Stimulated activated CD4-positive, alpha-beta T cell treated with anti-CD3 and anti-CD28 coated beads, Interleukin-2, amount 100 ng/mL, for 48 hours (primary cell): ENCODE measurements at places on chromosomes 3 and 15.

DNA sequence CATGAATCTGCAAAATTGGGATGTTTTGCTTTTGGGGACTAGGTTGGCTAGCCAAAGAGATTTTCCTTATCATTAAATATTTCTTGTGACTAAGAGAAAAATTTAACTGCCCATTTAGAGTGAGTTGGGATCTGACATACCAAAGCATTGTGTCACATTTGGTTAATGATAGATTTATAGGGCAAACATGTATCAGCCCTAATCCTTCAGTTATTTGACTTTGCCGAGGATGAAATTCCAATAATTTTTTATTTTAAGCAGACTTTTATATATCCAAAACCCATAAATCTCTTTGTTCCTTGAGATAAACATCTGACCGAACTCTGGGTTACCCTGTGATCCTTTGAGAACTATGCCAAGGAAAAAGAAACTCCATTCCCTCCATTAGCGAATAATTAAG is 218.9 kb downstream of the CDIN1 start:
- DNase-seq: no peak

DNA sequence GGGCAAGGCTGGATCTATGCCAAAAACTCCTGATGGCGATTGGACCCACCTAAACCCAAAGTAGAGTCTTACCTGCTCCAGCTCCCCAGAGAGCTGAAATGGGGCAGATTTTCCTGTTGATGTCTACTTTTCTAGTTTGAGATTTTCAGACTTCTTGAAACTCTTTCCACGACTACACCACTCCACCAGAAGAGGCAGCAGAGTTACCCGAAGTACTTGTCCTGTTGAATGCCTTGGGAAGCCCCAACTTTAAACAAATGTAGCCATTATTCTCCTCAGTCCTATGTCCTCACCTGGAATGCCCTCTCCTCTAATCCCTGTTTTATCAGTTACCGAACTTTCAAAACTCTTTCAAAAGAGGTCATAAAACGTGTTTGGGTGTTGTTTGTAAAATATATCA is 843.8 kb downstream of the VGLL3 start:
- no peak for DNase-seq

DNA sequence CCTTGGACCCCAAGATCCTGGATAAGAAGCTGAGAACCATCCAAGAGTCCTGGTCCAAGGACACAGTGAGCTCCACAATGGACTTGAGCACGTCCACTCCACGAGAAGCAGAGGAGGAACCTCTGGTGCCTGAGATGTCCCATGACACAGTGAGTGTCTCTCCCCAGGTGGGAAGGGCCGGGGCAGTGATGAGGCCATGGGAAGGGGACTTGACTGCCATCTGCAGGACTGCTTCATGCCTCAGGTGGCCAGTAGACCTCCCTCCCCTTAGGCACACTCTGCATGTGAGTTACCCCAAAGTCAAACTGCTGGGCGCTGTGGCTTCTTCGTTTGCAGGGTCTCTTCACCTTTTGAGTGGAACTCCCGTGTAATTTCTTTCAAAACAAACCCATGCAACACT is 59.7 kb downstream of the CCDC33 start:
- DNase-seq: no peak

GRCh38 chr3:155917781-155918180 is 47.3 kb downstream of the GMPS start:
- no peak for DNase-seq

DNA sequence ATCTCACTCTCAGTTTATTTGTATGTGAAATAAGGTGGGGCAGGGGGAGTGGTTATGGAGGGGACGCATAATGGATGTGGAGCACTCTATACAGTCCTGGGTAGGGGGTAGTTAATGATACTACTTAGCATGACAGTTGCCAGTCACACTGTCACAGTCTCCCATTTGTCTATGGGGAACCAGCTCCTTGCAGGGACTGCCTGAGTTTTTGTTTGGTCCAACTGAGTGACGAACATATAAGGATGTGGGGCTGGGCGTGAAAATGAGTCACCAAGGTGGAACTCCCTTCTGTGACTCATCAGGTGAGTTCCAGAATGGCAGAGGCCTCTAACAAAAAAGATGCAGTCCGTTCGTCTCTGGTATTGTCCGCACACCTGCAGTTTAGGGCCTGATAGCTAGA is 235.3 kb upstream of the ST8SIA2 start:
- peak; percentile 21 for DNase-seq

DNA sequence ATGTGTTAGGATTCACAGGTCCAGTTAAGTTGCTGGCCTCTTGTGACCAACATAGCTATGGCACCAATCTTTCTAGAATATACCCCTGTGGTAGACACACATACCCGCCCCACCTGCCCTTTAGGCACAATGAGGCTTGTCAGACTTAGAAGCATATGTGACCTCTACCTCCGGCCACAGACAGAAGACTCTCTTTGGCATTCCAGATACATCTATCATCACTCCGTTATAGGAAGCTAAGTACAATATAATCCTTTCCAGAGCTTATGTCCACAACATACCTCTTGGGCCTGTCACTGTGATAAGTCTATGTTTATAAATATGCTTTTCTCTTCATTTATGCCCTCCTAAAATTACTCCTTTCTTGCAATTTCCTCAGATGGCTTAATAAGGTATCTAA is 39.8 kb downstream of the CD47 start:
- no peak for DNase-seq

DNA sequence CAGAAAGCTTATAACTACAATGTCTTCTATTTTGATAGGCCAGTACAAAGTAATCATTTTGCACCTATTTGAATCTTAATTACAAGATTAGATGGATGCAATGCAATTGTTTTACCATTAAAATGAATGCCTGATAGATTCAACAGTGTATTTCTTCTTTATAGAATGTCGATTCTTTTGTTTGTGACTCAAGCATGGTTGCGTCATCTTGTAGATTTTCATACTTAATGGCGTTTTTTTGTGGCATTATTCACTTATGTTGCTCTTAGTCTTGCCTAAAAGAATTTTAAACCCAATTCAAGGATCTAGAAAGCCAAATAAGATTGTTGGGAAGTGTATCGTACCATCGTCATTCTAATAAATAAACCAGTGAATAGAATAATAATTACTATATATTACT is 21.4 kb downstream of the ZBTB38 start:
- no peak for DNase-seq

DNA sequence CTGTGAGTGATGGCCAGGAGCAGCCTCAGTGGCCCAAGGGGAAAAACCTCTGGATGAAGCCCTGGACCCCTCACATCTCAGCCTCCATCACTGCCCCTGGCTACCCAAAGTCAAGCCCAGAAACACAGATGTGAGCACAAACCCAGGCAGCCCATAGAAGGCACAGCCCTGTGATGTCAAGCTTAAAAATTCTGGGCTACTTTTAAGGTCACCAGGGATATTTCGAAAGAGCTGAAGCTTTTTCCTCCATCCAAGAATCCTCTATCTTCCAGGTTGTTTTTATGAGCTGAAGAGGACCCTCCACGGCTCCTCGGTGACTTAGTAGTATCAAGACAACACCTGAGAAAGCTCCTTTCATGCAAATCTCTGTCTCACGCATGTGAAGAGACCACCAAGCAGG is 11.5 kb downstream of the LIPC start:
- DNase-seq: no peak

GRCh38 chr3:12796171-12797123 is at the start of gene CAND2:
Gene CAND2 (plus strand): TSS chr3:12796680. CDS start chr3:12796721, 41 bp downstream.
- peak; percentile 12 for DNase-seq

- DNase-seq: no peak
Measured at GRCh38 chr3:126959921-126960603, 22.9 kb upstream of the PLXNA1 start.

GRCh38 chr15:52261498-52262242 is 33.9 kb downstream of the MYO5C start:
- DNase-seq: peak; percentile 53

GRCh38 chr3:38120693-38121450 is 16.1 kb downstream of the ACAA1 start:
- no peak for DNase-seq

DNA sequence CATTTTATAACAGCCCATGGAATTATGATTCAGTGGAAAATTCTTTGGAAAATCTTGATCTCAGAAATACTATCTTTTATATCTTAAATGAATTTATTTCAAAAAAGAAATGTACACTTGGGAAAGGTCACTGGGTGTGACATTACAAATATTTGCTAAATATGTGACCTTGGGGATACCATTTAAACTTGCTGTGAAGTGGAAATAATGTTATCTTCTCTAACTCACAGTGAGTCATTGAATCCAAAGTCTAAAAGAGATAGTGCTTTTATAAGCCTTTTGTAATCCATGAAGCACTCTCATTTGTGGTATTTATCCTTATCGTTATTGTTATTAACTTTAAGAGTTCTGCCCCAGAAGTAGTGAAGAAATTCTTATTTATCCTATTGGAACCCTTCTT is 289.8 kb upstream of the SEMA6D start:
- no peak for DNase-seq

GRCh38 chr3:44890852-44891251 is 16.4 kb downstream of the TGM4 start:
- DNase-seq: no peak

GRCh38 chr3:58082047-58082446 is 73.8 kb downstream of the FLNB start:
- DNase-seq: no peak

DNA sequence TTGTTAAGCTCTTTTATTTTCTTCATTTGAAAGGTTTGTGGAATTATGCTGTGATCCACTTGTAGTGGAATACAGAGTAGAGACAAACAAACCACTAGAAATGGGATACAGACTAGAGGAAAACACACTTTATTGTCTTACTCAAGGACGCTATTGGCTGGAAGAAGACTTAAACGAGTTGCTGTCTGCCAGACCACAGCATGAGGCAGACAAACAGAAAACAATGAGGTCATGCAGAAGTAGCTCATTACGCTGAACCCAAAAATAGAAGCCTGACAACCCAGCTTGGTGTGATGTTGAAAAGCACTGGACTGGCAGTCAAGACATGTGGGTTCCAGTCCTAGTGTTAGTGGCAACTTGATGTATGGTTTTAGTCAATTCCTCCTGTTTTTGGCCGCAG is 62.4 kb upstream of the P3H2 start:
- DNase-seq: no peak

GRCh38 chr3:75303741-75304140 is 360.4 kb upstream of the FRG2C start:
- no peak for DNase-seq

- DNase-seq: no peak
Measured at GRCh38 chr15:42387603-42388002, 28.3 kb downstream of the CAPN3 start.

- no peak for DNase-seq
Measured at GRCh38 chr15:78429477-78429876, 8.5 kb upstream of the IREB2 start.

GRCh38 chr3:100106094-100106493 is 8.2 kb downstream of the FILIP1L start:
- no peak for DNase-seq

DNA sequence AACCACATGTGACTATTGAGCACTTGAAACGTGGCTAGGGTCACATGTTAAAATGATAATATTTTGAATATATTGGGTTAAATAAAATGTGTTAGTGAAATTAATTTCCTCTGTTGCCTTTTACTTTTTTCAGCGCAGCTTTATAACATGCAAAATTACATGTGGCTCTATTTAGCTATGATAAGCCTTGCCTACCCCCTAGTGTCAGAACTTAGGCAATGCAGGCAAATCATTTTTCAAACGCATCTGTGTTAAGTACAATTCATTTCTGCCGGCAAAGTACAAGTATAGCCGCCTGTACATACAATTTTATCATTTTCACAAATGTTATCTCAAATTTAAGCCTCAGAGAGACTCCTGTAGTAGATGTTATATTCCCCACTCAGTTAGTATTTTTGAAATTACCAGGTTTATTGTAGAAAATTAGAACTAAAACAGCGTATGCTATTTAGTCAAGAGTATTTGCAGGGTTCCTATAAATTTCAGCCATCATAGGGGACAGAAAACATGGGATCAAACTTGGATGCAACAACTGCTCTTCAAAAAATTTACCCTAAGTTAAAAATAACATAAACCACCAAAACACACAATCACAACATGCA is 56.1 kb downstream of the TAFA4 start:
- no peak for DNase-seq

- DNase-seq: no peak
Measured at GRCh38 chr3:155112661-155113389, 32.7 kb downstream of the MME start.

GRCh38 chr15:74955017-74955416 is 1.6 kb downstream of the RPP25 start:
- no peak for DNase-seq

- DNase-seq: peak; percentile 2
Measured at GRCh38 chr3:170961616-170962400, 53.4 kb upstream of the EIF5A2 start.

DNA sequence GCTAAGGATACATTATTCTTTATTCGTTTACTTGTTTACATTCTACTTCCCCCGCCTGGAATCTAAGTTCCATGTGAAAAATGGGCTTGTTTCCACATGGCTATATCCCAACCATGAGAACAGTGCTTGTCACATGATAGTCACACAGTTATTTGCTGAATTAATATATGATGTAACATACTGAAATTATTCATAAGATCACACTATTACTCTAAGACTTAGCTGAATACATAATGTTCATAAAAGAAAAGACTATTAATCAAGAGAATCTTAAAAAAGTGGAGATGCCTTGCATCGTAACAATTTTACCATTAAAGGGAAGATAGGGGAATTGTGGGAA is 6.5 kb downstream of the PBRM1 start:
- no peak for DNase-seq

DNA sequence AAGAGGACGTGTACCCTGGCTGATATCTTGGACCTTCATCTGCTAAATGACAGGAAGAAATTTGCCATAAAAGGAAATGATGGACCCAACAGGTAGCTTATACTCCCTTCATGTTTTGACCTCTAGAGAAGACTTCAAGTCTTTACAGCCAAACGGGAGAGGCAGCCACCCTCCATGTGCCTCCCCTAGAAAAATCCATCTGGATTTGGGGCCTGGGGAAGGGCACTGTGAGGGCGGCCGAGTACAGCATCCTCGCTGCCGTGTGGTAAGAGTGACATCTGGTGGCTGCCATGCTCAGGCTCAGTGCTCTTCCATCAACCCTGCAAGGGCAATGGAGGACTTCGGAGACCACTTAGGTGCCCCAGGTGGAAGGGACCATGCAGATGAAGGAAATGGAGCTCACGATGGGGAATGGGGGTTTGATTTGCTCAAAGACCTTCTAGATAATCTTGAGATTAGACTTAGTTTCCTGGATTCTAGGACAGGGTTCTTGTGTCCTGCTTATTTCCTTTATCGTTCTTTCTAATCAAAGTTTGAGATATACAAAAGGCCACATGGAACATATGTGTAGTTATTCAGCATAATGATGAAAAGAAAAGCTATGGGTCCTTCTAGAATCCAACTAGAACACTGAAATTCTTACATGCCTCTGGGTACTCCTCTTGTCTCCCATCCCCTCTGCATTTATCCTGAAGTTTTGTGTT is 44.4 kb downstream of the AQP9 start:
- DNase-seq: peak; percentile 27

- DNase-seq: no peak
Measured at GRCh38 chr15:70995383-70995970, 102.9 kb downstream of the LRRC49 start.

- peak; percentile 45 for DNase-seq
Measured at GRCh38 chr15:40743921-40744814, 10.9 kb downstream of the RMDN3 start.
